ENCODE measurements at places on chromosomes 16 and 17.

GRCh38 chr17:55063885-55064874 lies 95.6 kb downstream of the STXBP4 start:
- no peak for DNase-seq

DNA sequence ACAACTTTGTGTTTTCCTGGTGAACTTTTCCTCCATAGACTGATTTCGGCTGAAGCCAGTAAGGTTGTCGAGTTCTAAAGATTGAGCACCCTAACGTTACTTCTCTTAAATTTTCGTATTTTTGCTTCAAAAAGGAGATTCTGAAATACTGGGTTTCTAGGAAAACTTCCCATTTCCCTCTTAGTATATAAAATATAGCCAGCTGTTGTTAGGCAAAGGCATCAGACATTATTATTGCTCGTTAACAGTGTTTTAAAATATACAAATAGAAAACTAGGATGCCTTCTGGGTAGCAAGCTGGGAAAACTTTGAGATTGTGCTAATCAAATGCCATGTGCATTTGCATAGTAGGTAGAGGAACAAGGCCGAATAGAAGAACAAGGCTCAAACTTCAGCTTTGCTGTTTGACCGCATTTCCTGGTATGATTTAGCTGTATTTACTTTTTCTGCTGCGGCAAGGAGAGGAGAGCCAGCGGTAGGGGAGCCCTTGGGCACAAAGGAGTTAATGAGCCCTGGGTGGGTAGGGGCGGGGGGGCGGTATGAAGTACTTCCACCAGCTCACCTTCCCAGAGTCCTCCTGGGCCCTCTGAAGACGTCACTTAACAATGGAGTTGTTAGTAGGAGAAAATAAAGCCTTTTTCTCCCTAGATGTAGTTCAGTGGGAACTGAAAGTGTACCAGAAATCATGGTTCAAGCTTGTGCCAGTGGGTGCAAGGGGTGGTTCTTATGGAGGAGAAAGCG lies 151.9 kb downstream of the MSI2 start:
- DNase-seq = peak; percentile 15

GRCh38 chr16:2979669-2980226 lies 498 bp downstream of the PKMYT1 start:
- DNase-seq = no peak

DNA sequence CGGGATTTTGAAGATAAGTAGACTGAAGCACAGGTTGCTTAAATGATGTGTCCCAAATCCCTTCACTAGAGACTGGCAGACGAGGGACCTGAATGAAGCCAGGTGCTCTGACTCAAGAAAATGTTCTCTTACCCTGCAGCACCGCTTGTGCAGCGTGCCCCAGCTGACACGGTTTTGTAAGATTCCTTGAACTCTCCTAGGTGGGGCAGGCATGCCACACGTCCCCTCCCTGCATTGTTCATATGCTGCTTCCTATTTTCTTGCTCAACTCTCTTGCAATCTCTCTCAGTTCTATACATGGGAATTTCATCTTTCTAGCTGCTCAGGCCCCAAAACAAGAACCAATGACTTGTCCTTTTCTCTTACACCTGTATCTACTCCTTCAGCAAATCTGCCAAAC lies 22.1 kb upstream of the HNF1B start:
- no peak for DNase-seq

- DNase-seq = no peak
These were observed 20.1 kb downstream of the SNX29 start for GRCh38 chr16:11996433-11997330.

DNA sequence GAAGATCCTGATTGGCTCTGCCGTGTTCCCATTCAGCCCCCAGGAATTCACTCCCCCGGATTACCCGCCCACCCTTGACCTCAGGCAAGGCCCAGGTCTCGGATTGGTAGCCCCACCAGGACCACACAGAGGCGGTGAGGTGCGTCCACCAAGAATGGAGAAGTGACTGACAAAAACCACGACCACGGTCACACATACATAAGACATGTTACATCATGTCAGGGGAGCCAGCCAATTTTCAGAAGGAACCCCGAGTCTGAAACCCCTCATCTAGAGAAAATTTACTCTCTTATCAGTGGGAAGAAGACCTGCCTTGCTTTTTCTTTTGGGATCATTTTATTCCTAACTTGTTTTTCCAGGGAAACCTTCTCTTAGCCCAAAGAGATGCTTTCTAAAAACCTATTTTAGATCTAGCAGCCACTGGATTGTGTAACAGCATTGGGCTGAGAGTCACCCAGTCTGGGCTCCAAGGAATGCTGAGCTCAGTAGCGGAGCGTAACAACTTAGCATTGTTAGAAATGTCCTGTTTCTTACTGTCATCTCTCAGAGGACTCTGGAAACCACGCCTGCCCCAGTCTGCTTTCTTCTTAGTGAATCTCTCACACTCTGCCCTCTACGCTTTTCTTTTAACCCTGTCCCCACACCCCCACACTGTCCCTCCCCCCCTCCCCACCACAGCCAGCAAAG lies 164.1 kb downstream of the CMIP start:
- DNase-seq = no peak

- DNase-seq = peak; percentile 31
These were observed 3.1 kb upstream of the SGCA start for GRCh38 chr17:50162466-50163254.

DNA sequence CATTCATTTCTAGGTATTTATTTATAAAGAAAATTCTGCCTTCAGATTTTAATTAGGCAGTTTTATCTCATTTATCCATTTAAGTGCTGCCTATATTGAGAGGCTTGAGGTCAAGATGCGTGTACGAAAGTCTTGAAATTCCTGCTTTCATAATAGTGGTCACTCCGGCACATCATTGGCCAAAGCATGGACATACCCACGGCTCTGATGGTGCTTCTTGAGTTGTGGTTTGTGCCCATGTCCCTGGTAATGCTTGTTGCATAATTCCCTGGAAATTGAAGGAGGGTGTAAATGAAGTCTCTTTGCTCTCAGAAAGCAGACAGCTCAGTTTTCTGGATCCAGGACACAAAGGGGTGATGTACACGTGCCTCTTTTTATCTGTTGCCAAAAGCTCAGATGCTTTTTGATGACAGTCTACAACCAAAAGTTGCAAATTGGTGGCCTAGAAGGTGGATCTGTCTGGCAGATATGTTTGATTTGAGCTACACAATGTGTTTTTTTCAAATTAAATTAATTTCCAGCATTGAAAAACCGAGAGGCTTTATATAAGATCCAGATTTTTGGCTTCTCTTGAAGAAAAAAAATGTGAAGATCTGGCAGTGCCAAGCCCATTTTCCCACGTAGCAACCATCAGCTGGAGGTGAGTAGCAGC lies 94.4 kb downstream of the SHISA9 start:
- DNase-seq = no peak

Data from CD4-positive, alpha-beta T cell treated with Interleukin-10 for 1 hour (primary cell).